Activated CD4-positive, alpha-beta T cell treated with anti-CD3 and anti-CD28 coated beads, Interleukin-2, amount 10 ng/mL, durations not matched to agents 7 days and 5 days (primary cell): ENCODE measurements at places on chromosomes 12 and 14. TPM values are rescaled to one million over a fixed set of nuclear protein-coding genes. Genes with fewer than 3 reads are reported as not detected.

GRCh38 chr14:99792210-99792535, 1.0 kb upstream of the EML1 start:
- no peak for DNase-seq

- no peak for DNase-seq
Observed at GRCh38 chr12:31664038-31664437, 4.5 kb downstream of the ETFBKMT start.

GRCh38 chr14:100048786-100049185, 16.4 kb upstream of the EVL start:
- peak; percentile 39 for DNase-seq

- DNase-seq = no peak
Observed at GRCh38 chr14:26959972-26960660, 362.3 kb upstream of the NOVA1 start.

The FRMD6 gene
- 3.3 TPM for total RNA-seq
